ENCODE measurements at places on chromosomes 5 and 9. TPM values are rescaled to one million over a fixed set of nuclear protein-coding genes. Genes with fewer than 3 reads are reported as not detected.

- DNase-seq: no peak
Observed at GRCh38 chr5:127870914-127871313, 167.7 kb downstream of the CCDC192 start.

DNA sequence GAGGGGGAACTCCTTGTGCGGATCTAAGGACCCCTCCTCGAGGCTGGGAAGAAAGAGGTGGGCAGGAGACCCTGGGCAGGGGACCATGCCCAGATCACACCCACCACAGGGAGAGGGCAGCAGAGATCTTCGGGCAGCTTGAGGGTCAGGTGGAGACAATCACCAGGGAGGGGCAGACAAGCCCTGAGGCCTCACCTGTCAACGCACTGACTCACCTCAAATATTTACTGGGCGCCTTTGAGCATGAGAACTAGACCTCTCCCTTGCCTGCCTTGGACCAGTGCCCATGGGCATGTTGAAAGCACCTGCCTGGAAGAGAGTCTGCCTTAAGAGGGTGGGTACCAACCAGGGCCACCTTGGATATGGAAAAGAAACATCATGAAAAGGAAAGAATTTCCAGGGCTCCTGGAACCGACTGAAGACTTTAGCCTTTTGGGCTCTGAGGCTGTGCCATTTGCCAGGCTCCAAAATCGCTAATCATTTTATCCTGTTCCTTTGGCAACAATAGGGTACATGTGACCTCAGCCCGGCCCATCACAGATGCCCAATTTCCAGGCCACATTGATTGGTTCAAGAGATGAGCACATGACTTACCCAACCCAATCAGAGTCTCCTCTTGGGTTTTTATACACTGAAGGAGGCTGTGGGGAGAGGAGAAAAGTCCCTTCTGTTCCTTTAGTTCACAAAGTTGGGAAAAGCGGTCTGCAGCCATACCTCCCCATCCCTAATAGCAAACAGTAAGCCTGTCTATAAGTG is 10.4 kb upstream of the SPINK4 start:
- DNase-seq: peak; percentile 21

The MAML1 gene
- 11.8 TPM for total RNA-seq

The PCDHA11 gene
- 1.2 TPM for total RNA-seq

The RLN1 gene
- total RNA-seq: 1.2 TPM

DNA sequence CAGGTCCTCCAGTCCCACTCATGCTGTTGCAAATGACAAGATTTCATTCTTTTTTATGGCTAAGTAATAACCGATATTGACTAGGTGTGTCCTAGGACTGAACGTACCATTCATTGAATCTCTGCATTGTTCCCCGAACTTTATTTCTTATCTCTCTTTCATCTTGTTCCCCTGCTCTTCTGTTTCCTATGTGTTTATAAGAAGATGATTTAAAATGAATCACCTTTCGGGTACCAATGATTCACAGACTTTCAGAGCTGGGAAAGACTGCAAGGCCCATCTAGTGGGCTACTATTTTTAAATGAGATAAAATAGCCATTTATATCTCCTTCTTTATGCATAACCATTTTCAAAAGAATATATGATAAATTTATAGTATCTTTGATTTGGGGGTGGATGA is 133.0 kb downstream of the CDH18 start:
- no peak for DNase-seq

The PCDHB2 gene
- total RNA-seq: 6.5 TPM

The SLC22A4 gene
- total RNA-seq: 4.6 TPM

The SH3PXD2B gene
- 30.6 TPM for total RNA-seq

DNA sequence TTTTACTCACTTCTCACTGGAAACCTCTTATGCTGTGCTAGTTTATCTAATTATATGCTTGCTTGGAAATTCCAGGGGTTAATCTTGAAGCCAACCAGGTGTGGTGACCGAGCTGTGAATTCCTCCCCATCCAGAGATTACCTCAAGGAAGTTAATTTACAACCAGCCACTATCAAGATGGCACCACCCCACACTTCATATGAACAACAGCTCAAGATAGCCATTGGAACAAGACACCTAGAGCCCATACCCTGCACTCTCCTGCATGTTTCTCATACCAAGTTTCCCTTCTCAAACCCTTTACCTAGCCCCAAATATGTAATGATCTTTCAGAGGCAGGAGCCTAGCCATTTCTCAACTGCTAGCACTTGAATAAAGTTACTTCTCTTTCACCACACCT is 2156.9 kb upstream of the C9orf72 start:
- DNase-seq: no peak

DNA sequence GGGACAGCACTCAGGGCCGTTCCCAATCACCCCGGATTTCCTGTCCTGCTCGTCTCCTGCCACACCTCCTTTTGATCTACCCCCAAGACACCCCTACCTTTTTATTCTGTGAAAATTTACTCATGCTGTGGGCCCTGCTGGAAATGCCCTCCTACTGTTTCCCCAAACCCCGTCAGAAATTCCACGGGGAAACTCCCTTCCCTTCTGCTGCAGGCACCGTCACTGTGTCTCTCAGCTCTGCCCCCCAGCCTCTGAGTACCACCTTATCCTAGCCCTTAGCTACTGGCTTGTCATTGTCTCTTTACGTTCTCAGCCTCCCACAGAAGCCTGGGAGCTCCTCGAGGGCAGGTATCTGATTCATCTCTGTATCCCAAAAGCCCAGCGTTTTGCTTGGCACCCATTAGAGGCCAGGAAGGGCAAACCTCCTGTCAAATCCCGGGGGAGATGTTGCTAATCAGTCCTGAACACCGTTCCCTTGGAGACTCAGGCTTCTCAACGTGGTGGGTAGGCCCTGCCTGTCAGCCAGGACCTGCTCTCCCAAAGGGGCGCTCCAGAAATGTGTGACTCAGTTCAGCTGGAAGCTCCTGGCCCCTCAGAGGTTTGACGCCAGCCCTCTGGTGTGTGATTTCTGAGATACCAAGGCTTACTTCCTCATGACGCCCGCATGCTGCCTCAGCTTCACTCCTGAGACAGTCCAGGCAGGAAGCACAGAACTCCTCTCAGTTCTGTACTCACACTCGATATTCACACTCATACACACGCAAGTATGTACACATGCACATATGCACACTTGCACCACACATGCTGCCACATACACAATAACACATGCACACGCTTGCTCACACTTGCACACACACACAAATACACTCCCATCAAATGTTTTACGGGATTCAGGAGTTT is 50.7 kb upstream of the GRHPR start:
- DNase-seq: no peak

The WNK2 gene
- total RNA-seq: 10.4 TPM

The TMEM252 gene
- 0.96 TPM for total RNA-seq

GRCh38 chr5:1500411-1501091 is 23.2 kb downstream of the LPCAT1 start:
- DNase-seq: peak; percentile 29

- DNase-seq: no peak
Observed at GRCh38 chr5:171482434-171482730, 62.9 kb downstream of the FGF18 start.

The SLC28A3 gene
- total RNA-seq: 3.1 TPM

GRCh38 chr5:44336708-44337107 is 52.5 kb downstream of the FGF10 start:
- DNase-seq: no peak

DNA sequence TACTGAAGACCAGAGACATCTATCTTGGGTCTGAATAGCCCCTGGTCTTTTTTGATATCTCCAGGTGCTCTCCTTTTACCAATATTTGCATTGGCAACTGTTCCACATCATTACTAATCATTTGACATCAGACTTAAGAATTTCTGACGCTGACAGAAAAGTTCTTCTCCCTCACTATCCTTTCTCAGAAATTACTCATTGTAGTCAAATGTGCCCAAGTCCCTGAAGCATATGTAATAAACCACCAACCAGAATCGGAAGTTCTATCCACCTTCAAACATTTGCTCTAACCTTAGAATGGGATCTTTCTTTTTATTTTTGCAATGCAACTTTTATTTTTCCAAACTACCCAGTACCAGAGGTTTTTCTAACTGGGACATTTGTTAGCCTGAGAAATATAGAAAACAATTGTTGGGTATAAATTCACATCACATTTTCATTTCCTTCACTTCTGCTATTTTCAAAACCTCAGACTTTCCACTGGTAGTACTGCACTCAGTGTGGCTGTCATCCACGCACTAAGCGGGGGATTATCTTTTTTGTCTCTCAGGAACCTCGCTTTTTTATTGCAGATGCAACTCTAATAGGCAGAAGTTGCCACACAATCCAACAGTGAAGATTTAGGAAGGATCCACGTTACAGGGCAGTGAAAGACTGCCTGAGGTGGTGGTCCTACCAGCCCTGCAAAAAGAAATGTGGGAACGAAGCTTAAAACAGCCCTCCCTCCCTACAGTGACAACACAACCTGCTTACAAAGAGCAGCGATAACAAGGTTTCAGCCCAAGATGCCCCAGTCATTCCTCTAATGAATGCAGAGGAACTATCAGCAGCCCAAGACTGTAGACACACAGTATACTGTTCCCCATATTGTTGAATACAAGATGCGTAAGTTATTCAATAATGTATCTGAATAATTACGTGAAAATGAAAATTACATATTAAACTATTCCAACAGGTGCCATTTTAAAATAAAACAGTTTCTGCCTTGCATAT is 201.2 kb downstream of the EBF1 start:
- DNase-seq: no peak

DNA sequence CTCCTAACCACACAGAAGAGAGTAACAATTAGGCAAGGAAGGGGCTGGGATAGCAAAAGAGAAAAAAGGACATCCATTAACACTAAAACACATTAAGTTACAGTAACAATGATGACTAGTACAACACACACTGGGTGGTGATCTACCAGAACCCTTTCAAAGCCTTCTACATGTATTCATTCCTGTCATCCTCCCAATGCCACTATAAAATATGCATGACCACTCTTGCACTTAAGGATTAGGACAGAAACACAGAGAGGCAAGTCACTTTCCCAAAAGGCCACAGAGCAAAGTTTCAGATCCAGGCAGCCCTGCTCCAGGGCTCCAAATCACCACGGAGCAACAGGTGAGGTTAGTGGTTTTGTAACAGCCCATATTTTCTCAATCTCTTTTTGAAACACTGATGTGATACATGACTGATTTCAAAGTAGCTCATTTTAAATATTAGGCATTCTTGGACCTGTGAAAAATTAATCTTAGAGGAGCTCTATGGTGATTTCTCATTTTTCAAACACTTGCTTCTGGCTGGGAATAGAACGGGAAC is 86.7 kb downstream of the AUH start:
- DNase-seq: no peak

GRCh38 chr9:21777701-21778100 is 24.7 kb upstream of the MTAP start:
- DNase-seq: no peak

GRCh38 chr9:87464992-87465378 is 32.7 kb upstream of the DAPK1 start:
- DNase-seq: no peak

The PHF24 gene
- total RNA-seq: 1.9 TPM

DNA sequence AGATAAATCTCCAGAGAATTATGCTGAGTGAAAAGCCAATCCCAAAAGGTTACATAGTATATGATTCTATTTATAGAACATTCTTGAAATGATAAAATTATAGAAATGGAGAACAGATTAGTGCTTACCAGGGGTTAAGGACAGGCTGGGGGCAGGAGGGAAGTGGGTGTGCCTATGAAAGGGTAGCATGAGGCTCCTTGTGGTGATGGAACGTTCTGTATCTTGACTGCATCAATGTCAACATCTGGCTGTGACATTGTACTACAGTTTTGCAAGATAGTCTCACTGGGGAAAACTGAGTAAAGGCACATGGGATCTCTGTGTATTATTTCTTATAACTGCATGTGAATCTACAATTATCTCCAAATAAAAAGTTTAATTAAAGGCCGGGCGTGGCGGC is 22.3 kb downstream of the ORM2 start:
- DNase-seq: no peak

The FGD3 gene
- 4.8 TPM for total RNA-seq

- DNase-seq: peak; percentile 5
Observed at GRCh38 chr5:112923148-112923917, 1.3 kb upstream of the REEP5 start.

The STK32A gene
- total RNA-seq: 42.1 TPM

The PCDHGA8 gene
- 3.9 TPM for total RNA-seq

GRCh38 chr5:120605325-120606079 is 141.4 kb downstream of the PRR16 start:
- no peak for DNase-seq

The PTPRD gene
- total RNA-seq: 29.1 TPM

The RASEF gene
- total RNA-seq: 5.5 TPM

DNA sequence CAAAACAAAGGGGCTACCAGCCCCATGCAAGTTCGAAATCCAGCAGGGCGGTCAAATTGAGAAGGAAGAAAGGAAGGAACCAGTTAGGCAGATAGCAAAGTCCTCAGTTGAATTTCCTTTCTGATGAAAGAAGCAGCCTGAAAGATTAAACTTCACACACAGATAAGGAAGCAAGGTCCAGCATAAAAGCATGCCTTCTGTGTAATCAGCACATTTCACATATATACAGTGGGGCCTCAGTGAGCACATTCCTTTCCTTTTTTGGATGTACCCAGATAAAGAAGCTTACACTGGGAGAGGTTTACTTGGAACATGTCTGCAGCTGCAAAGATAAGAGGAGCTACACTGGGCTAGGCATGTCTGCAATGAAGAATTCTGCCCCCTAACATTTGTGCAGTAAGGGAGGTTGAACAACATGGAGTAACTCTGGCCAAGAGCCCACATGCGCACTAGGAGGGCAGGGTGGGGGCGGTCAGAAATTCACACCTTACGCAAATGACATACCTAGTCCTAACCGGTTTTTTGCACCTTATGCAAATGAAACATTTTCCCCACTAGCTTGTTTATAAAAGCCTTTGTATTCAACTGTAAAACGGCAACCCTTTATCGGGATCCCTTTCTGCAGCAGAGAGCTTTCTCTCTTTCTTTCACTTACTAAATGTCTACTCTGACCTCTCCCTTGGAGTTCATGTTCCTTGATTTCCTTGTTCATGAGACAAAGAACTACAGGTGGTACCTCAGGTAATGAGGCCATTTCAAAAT is 149.7 kb upstream of the FBXL17 start:
- DNase-seq: peak; percentile 95

DNA sequence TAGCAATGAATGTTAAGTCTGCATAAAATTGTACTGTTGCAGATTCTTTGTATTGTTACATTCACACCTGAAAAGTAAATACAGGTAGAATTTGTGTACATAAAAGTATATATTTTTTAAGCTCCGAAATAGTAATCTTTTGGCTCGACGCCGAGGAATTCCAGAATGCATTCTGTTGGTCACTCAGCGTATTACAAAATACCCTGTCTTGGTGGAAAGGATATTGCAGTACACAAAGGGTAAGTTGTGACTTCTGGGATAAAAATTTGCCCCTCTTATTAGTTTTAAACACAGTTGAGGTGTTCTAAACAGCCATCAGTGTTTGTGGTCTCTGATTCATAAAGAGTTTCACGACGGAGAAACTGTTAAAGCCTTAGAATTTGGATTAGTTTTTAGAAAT is 257.6 kb downstream of the ARHGEF28 start:
- no peak for DNase-seq

The MYMK gene
- not detected for total RNA-seq

GRCh38 chr5:102910240-102911226 is 155.4 kb downstream of the PAM start:
- DNase-seq: no peak

GRCh38 chr5:74631081-74631953 is 9.2 kb downstream of the ENC1 start:
- peak; percentile 18 for DNase-seq

The ORM2 gene
- total RNA-seq: not detected
